ENCODE measurements at places on chromosomes 1 and 21.

DNA sequence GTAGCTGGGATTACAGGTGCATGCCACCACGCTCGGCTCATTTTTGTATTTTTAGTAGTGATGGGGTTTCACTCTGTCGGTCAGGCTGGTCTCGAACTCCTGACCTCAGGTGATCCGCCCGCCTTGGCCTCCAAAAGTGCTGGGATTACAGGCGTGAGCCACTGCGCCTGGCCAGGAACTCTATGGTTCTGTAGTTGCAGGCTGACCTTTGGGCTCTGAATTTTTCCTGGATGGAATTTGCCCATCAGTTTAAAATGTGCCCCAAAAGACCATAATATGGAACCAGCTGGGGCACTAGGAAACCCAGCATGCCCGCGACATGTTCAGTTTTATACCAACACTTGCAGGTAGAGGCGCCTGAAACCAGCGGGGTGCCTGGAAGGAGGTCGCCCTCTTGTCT is 1.6 kb upstream of the SCNN1D start:
- no peak for DNase-seq

- no peak for DNase-seq
These were observed 128.8 kb downstream of the PDE4B start for GRCh38 chr1:65921446-65921845.

DNA sequence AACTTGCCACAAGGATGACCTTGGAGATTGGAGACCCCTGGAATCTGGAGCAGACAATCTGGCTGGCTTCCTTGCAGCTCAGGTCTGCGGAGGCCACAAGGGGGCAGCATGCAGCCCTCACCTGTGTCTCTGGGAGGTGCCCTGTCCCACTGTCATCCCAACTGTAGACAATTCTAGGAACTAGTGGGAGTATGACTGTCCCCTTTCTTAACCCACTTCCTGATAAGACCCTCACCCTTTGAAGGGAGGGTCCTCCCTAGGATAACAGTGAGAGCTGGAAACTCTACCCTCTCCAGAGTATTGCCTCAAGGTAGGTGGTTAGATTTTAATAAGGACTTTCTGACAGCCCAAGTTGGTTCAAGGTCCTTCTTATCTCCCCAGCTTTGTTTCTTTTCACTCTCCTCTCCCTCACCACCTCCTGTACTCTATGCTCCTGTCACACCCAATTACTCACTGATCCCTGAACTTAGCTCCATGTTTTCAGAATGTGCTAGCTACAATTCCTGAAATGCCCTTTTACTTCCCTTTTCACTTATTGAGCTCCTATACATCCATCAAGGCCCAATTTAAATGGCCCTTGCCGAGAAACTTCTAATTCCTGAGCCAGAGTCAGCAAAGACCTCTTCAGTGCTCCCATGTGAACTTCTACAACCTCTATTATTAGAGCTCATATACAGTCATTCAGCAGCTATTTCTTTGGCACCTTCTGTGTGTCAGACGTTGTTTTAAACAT is 9.2 kb upstream of the KCNQ4 start:
- peak; percentile 66 for DNase-seq

- DNase-seq = no peak
These were observed 5.1 kb upstream of the OLFML2B start for GRCh38 chr1:162028726-162029125.

- DNase-seq = no peak
These were observed 25.9 kb downstream of the SLC27A3 start for GRCh38 chr1:153801028-153801625.
